Breast epithelium (tissue), 4 donors: ENCODE measurements at places on chromosomes 6 and 20.
A peak's percentile ranks its signal among the peaks of the same experiment; 100 is the strongest.

GRCh38 chr6:68082086-68082485 is 553.0 kb upstream of the ADGRB3 start:
- no peak for DNase-seq

DNA sequence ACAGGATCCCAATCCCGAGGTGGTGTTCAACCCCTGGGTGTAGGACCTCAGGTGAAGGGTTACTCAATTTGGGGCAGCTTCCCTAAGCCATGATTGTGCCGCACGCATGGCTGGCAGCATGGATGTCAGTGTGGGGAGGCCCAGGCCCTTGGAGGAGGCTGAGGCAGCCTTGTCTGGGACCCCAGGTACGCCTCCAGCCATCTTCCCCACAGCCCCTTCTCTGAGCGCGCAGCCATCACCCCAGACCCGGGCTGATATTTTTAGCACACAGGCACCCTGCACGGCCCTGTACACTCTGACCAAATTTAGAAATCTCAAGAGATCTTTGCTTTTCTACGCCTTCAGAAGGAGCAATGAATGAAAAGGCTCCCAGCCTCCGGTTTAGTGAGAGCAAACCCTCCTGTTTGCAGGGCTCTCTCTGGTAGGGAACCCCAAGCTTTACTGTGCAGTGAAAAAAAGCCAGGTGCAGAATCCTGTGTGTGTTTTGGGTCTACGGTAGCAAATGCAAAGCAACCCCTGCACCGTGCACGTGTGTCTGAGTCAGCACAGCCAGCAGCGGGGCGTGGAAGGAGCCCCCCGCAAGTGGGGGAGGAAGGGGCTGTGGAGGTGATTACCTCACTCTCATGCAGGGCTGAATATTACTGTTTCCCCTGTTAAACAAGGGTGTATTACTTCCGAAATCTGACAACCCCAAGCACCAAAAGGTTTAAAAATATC is 44.3 kb downstream of the CTCFL start:
- DNase-seq: peak; percentile 17

DNA sequence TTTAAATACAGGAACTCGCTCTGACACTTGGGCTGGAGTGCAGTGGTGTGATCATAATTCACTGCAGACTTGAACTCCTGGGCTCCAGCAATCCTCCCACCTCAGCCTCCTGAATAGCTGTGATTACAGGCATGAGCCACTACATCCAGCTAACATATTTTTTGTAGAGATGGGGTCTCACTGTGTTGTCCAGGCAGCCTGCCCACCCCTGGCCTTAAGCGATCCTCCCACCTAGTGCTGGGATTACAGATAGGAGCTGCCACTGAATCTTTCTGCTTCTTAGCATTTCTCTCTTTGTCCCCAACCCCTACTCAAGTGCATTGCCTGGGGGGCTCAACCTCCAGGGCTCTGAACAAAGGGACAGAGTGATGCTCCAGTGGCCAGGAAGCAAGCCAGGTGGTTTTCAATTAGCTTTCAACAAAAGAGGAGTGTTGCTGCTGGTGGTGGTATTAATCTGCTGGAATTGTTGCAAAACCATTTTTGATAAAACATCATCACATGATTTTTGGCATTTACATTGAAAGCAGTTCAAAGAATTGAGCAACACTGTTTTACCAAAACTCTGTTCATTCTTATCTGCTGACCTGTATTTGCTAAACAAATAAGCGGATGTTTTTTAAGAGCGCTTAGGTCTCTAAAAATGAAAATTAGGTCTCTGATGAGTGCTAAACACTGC is 40.4 kb upstream of the BPIFA2 start:
- no peak for DNase-seq

DNA sequence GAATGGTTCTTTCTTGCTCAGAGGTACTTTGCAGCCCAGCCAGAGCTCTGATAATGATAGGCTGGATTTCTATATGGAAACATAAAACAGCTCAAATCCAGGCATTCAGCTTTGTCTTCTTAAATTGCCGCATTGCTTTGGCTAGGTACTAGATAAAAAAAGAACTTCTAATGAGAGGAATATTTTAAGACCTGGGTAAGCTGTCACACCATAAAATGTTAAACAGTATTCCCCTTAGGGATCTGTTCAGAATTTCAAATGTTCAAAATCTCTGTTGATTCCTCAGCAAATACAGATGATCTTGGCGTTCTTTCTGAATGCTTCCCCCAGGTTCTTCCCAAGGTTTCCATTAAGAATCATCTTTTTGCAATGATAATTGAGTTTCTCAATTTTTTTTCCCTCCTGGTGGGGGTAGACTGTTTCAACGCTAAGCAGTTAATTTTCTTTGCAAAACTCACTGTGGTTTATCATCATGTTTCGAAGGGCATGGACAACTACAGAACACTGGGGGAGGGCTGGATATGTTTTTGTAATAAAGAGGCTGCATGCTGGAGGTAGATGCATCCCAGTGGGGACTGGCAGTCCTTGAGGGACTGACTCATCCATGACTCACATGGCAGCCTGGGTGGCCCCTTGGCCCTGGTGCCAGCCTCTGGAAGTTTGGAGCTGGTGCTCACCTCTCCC is 31.0 kb downstream of the TIAM2 start:
- DNase-seq: no peak

DNA sequence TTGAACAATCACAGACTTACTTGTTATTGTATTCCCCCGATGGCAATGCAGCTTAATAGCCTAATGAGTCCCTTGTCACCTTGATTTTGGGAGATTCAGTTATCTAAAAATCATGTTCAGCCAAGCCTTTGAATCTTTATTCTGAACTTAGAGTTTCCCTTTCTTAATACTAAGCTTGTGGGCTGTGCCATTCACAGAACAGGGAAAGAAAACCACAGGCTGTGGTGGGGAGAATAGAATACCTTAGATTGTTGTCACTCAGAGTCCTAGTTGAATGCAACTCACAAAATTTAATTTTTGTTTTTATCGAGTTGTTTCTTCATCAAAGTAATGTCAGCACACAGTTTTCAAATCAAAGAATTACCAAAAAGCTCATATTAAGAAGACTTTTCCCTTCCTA is 37.4 kb downstream of the RFPL4B start:
- DNase-seq: no peak

- DNase-seq: no peak
Observed at GRCh38 chr6:75673884-75674283, 72.2 kb downstream of the SENP6 start.

- no peak for DNase-seq
Observed at GRCh38 chr6:2914318-2914660, 11.2 kb upstream of the SERPINB9 start.
